CD4-positive, CD25-positive, alpha-beta regulatory T cell (primary cell): ENCODE measurements at places on chromosomes 2 and 18. TPM values are rescaled to one million over a fixed set of nuclear protein-coding genes. Genes with fewer than 3 reads are reported as not detected.

The CDKL4 gene
- polyA plus RNA-seq, result 0.25 TPM

The RAB6C gene
- not detected for polyA plus RNA-seq

The REEP1 gene
- polyA plus RNA-seq, result not detected

The BOLL gene
- 0.06 TPM for polyA plus RNA-seq

The SPP2 gene
- not detected for polyA plus RNA-seq

The VWC2L gene
- not detected for polyA plus RNA-seq

The RIT2 gene
- polyA plus RNA-seq, result not detected

The ROCK2 gene
- 8.6 TPM for polyA plus RNA-seq

The KIF1A gene
- polyA plus RNA-seq, result not detected

The IL36G gene
- polyA plus RNA-seq, result not detected

The PSMA8 gene
- 2.6 TPM for polyA plus RNA-seq

DNA sequence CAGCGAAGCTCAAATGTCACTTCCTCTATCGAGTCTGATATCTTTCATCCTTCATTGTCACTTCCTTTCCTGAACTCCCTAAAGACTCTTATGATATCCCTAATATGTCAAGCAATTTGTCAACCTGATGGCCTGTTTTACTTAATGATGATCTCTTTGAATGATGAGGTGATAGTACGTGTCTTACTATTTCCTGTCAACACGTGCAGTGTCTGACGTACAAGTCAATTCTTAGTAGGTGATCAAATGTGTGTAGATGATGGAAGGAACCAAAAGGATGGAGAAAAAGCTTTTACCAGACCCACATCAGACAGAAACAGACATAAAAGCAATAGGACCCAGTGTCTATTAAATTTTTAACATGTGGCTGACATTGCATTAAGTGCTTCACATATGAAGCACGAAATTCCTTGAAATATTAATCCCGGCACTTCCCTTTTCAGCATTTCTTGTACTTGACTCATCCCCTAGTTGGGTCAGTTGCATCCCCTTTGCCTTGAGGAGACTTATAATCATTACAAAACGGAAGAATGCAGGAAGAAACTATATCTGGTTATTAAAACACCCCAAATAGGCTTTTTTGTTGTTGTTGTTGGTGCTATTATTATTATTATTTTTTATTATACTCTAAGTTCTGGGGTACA, 108.6 kb upstream of the NYAP2 start:
- no peak for DNase-seq

- DNase-seq, result no peak
Measured at GRCh38 chr2:9538000-9538507, 17.6 kb downstream of the ADAM17 start.

- DNase-seq, result no peak
Measured at GRCh38 chr2:181138816-181139215, 158.4 kb downstream of the UBE2E3 start.

DNA sequence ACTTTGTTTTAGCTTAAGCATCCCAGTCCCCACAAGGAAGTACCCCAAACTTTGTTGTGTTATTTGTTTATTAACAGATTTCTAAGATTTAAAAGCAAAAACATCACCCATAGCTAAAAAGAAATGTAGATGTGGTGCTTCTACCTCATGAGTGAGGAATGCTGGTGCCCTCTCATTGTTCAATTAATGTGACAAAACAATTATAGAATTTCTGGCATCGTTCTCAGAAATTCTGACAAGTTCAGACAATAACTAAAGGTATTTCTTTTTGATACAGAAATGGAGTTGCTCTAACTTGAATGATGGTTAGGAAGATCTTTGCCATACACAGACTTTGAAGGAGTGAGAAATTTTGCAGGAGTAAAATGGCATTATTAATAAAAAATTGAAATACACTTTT, 42.9 kb downstream of the SPRED2 start:
- no peak for DNase-seq

DNA sequence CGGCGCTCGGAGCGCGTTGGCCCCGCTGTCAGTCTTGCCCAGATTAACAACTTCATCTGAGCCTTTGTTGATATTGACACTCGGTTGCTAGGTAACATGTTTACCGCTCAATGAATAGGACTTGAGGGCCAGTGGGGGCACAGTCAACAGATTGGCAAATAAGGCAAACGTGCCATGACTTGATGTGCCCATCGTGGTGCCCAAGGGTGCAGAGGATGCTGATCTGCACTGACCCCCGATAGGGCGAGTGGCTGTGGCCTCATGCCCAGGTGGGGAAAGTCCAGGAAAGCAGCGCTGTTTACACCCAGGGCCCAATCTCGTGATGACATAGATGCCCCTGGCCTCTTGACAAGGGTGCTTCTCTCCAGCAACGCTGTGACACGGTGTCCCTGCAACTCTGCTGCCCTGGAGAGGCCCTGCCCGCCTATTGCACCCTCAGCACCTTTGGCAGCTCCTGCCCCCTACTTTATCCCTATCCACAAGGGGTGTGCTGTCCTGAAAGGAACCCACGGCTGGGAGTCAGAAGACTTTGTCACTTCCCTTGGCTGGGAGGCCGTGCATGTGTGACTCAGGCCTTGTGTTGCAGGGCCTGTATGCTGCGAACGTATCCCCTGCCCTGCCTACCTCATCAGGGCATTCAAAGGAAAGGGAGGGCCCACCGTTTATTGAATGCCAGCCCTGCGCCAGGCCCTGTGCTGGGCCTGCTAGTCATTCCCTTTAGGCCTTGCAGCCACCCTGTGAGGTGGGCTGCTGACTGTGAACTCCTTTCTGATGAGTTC, 158.0 kb downstream of the INHBB start:
- DNase-seq, result no peak

DNA sequence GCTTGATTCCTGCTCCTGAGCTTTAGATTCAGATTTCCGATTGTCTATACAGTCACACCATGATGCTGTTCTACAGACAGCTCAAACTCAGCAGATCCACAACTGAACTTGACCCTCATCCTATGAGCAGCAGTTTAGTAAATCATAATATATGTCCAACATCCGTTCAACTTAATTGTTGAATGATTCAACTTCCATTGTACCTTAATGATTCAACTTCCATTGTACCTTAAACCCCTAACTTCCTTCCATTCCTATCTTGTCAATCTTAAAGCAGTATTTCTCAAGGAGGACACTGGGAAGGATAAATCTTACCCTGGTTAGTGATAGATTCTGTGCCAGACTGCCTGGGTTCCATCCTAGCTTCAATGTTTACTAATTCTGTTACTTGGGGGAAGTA, 60.1 kb downstream of the PIGN start:
- DNase-seq, result no peak

DNA sequence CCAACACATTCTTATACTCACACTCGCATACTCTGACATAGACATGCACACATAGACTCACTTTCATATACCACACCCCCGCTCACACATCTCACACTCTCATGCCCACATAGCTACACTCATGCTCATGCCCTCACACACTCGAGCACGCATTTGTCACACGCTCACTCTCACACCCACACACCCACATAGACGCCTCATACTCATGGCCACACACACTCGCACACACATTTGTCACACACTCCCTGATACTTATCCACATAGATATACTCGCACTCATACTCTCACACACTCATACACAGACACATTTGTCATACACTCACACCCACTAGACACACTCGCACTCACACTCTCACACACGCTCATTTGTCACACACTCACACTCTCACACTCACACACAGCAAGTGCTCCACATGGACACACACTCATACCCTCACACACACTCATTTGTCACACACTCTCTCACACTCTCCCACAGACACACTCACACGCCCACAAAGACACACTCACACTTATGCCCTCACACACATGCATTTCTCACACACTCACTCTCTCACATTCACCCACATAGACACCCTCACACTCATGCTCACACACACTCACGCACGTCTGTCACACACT, 50.9 kb downstream of the TNP1 start:
- DNase-seq, result no peak

GRCh38 chr2:112162341-112162740, 24.2 kb downstream of the FBLN7 start:
- DNase-seq, result no peak

DNA sequence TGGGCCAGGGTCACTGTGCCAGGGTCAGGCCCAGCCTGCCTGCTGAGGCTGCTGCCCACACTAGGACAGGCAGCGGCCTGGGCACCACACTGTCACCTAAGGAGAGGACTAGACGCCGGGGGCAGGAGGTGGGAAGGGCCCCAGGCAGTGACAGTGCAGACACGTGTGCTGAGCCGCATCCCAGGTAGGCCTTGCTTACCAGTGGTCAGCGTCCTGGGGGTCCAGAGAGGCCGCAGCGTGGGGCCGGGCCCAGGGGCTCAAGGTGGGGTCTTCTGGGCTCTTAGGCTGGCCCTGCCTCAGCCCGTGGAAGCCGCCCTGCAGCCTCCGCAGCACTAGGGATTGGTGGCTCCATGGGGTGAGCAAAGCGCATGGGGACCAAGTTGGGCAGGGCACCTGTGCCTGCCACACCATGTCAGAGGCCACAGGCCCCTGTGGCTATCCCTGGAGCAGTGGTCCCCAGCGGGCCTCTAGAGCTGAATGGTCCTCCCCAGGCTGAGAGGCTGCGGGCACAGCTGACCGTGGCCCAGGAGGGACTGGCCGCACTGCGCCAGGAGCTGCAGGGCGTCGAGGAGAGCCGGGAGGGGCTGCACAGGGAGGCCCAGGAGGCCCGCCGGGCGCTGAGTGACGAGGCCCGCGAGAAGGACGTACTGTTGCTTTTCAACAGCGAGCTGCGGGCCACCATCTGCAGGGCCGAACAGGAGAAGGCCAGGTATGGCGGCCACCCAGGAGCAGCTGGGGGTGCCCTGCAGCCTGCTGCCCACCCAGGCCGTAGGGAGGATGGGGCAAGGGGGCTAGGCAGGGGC, 35.2 kb upstream of the SNED1 start:
- DNase-seq, result no peak

GRCh38 chr18:28690836-28691495, 514.0 kb upstream of the CDH2 start:
- DNase-seq, result no peak

- no peak for DNase-seq
Measured at GRCh38 chr18:10011751-10012150, 97.9 kb downstream of the VAPA start.

GRCh38 chr2:148829618-148830017, 45.4 kb upstream of the KIF5C start:
- no peak for DNase-seq

GRCh38 chr2:25178976-25179375, 10.6 kb upstream of the POMC start:
- DNase-seq, result no peak

GRCh38 chr2:61220768-61221167, 58.8 kb downstream of the C2orf74 start:
- no peak for DNase-seq

GRCh38 chr2:120310136-120310535, 35.8 kb upstream of the INHBB start:
- no peak for DNase-seq

GRCh38 chr2:230889911-230890601, 25.3 kb downstream of the ITM2C start:
- DNase-seq, result no peak

- DNase-seq, result peak; percentile 67
Measured at GRCh38 chr2:191629001-191629453, 48.9 kb upstream of the NABP1 start.

GRCh38 chr2:218256612-218257350, 4.0 kb upstream of the GPBAR1 start:
- no peak for DNase-seq

DNA sequence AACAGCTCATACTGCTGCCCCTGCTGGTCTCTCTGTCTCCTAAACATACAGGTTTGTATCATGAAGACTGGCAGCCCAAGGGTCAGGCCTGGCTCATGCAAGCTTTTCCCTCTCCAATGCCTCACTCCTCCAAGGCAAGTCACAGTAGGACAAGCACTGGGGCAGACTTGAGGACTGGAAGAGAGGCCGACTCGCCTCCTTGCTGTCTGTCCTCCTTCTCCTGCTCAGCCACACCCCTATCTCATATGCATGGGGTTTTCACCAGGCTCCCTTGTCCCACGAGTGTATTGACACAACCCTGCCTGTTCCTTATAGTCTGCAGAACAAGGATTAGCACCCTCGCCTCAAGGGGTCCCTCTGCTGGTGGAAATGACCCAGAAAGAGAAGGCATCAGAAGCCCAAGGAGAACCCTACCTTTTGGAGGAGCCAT, 223.7 kb downstream of the SOX11 start:
- DNase-seq, result no peak

DNA sequence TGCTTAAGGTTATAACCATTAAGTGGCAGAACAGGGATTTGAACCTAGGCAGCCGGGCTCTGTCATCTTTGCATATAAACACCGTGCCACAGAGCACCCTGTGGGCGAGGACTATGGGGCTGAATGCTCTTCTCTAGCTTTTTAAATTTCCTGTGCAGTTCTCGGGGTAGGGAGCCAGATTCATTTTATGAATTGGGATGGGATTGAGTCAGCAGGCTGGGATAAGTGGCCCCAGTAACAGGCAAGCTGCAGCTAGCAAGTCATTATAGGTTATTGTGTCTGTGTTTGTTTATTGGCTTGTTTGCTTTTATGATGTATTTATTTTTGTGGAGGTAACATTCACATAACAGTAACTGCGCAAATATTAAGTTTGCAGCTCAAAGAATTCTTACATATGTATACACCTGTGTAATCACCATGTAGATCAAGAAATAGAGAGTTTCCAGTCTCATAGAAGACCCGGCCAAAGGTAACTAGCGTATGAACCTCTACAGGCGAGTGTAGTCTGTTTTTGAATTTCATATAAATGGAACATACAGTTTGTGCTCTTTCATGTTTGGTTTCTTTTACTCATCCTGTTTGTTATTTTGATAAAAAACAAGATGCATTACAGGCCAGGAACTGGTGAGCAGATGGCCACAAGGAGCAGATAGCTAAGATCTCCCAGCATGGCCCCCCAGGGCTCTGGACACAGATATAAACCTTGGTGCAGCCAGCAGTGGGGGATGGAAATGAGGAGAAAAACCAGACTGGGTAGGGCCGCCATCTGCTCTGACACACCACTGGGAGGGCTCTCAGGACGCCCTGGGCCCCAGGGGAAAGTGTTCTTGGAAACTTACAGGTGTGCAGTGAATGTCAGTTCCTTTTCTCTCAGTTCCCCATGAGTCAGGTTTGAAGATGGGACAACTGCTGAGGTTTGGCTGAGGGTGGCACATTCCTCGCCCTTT, 49.2 kb upstream of the GPR155 start:
- no peak for DNase-seq

DNA sequence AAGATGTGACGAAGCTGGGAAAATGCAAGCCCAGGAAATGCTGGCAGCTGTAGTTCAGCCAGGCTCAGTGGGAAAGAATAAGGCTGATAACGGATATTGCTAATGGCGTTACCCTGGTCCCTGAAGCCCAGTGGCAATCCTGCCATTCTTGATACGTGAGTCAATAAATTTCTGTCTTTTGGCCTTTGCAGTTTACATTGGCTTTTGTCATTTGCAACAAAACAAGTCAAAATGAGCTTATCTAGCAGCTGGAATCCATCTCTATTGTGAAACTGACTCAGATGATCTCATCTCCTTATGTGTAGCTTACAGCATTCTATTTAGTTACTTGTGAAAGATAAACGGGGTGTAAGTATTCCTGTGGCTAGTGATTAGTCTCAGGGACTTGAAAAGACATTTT, 43.8 kb downstream of the ARL6IP6 start:
- no peak for DNase-seq
